ENCODE measurements at places on chromosomes 3 and 15. TPM values are rescaled to one million over a fixed set of nuclear protein-coding genes. Genes with fewer than 3 reads are reported as not detected.

CPNE9 gene
- total RNA-seq: not detected

SLC7A14 gene
- not detected for total RNA-seq

TRH gene
- total RNA-seq: not detected

GLCE gene
- 23.7 TPM for total RNA-seq

DNA sequence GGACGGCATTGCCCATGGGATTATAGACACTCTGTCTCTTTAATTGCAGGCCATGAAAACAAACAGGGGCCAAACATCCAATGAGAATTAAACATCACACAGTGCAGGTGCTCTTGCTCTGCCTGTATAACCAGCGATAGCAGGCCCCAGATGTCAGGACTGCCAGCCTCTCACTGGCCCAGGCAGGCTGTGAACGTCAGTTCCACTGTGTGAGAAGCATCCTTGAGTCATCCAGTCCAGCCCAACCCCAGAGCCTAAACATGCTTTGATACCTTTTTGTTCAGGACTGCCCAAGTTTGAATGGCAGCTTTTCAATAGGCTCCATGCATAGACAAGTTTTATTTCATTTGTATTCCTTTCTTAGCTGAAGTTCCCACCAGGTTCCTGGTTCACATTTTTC is 189.8 kb downstream of the SLCO3A1 start:
- H3K27me3 ChIP-seq: no peaks in the 10 kb centered on the region

GRCh38 chr3:122305818-122306621 is 19.0 kb upstream of the CSTA start:
- no peak overlapping the region for H3K4me3 ChIP-seq
- no peaks in the 10 kb centered on the region for H3K27me3 ChIP-seq
- H3K27ac ChIP-seq: peak overlapping the region; percentile 48
- DNase-seq: no peak

DNA sequence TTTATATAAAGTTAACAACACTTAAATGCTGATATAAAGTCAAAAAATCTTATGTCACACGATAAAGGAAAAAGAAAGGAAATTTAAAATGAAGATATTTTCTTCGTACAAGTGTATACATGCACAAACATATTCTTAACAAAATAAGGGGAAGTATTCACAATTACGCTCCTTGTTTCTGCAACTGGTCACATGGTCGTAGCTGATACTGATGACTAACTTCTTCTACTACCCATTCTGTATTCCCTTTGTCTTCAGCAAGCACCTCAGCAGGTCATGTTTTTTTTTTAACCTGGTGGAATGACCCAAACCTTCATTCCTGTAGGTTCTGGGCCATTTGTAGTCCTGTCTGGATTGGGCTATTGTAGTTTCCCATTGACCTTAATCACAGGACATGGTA is 30.0 kb upstream of the CMTM8 start:
- no peaks in the 10 kb centered on the region for H3K36me3 ChIP-seq
- H3K27me3 ChIP-seq: peaks cover 7% of the 10 kb centered on the region
- DNase-seq: no peak
- no peak overlapping the region for H3K4me3 ChIP-seq
- no peak overlapping the region for H3K27ac ChIP-seq
- no peaks in the 10 kb centered on the region for H3K4me1 ChIP-seq

- no peaks in the 10 kb centered on the region for H3K36me3 ChIP-seq
- H3K27me3 ChIP-seq: no peaks in the 10 kb centered on the region
- DNase-seq: no peak
- H3K27ac ChIP-seq: no peak overlapping the region
These were observed 7.8 kb downstream of the EIF1B start for GRCh38 chr3:40317061-40317855.

DNA sequence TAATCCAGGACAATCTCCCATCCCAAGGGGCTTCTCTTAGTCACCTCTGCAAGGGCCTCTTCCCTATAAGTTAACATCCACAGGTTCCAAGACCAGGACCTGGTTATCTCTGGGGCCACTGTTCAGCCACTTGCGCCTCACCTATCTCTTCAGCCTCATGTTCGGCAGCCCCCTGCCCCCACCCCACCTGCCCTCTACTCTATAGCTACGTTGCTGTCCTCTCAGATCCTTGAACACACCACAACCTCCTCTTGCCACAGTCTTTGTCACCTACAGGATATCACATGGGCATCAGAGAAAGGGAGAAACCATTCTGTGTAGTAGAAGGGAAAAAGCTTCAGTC is 33.9 kb downstream of the SLC41A3 start:
- no peaks in the 10 kb centered on the region for H3K4me1 ChIP-seq
- DNase-seq: no peak
- no peak overlapping the region for H3K4me3 ChIP-seq
- H3K27me3 ChIP-seq: no peaks in the 10 kb centered on the region
- H3K36me3 ChIP-seq: no peaks in the 10 kb centered on the region

DNA sequence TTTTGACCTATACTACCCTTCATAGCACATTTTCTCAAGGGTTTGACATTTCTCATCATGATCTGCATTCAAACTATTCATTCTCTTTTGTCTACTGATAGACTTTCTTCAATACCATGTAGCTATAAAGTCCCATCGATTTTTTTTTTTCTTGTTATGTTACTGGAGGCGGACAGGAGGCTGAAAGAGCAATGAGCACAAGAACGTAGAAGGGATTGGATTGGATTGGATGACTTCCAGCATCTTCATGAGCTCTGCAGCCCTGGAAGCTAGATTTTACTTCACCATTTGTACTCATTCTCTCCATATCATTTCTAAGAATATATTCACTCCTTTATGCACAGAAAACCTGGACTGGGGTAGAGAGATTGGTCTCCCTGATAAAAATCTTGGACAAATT is 43.2 kb downstream of the DUT start:
- no peak for DNase-seq
- no peaks in the 10 kb centered on the region for H3K27me3 ChIP-seq
- H3K4me3 ChIP-seq: no peak overlapping the region
- H3K36me3 ChIP-seq: no peaks in the 10 kb centered on the region
- H3K4me1 ChIP-seq: peaks cover 16% of the 10 kb centered on the region

Measured in esophagus squamous epithelium (tissue), 5 donors.